Nephron progenitor cell (in vitro differentiated cells): ENCODE measurements at places on chromosomes 12 and 14.

DNA sequence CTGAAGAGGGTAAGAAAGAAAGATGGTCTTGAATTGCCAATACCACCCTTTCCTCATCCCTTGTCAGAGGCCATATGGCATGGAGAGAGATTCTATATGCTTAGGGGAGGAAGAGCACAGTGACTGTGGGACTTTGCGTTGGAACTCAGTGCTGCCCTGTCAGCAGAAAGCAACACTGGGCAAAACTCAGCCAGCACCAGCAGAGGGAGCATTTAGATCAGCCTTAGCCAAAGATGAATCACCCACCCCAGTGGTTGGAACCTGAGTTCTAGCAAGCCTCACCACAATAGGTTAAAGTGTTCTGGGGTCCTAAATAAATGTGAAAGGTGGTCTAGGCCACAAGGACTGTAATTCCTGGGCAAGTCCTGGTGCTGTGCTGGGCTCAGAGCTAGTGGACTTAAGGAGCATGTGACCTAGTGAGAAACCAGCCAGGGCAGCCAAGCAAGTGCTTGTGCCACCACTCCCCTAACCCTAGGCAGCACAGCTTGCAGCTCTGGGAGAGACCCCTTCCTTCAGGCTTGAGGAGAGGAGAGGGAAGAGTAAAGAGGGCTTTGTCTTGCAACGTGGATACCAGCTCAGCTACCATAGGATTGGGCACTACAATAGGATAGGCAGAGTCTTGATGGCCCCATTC, 11.4 kb upstream of the BCAT1 start:
- peak; percentile 42 for DNase-seq

GRCh38 chr12:111775205-111776193, 8.8 kb downstream of the ALDH2 start:
- DNase-seq: peak; percentile 26

DNA sequence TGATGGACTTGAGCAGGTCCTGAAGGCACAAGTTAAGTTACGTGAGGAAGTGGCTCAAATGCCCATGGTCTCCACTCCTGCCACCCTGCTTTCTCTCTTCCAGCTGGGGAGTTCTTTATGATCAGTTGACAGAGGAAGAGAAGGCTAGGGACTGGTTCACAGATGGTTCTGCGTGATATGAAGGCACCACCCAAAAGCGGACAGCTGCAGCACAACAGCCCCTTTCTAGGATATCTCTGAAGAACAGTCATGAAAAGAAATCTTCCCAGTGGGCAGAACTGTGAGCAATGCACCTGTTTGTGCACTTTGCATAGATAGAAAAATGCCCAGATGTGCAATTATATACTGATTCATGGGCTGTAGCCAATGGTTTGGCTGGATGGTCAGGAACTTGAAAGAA, 162.4 kb upstream of the FSCB start:
- DNase-seq: no peak

GRCh38 chr12:23566133-23566532, 383.3 kb downstream of the SOX5 start:
- no peak for DNase-seq

- DNase-seq: no peak
These were observed 133.6 kb downstream of the MED13L start for GRCh38 chr12:116143909-116144308.

GRCh38 chr14:29462772-29463171, 464.9 kb downstream of the PRKD1 start:
- no peak for DNase-seq

DNA sequence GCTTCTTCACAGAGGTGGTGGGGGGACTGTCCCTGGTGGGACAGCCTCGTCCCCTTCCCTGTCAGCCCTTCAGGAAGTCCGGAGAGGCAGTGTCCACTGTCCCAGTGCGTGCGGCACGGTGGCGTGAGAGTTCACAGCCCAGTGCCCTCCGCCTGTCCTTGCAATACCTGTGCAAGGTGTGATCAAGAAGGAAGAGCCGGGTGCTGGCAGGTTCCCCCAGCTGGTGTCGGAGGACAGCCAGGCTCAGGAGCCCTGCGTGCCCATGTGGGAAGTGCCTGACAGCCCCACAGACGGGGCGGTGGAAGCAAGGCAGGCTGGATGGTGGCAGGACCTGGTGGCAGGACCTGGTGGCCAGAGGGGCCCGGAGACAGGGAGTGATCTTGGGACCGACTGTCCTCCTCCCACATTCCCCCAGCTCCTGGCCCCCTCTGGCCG, 16.4 kb downstream of the NOC4L start:
- no peak for DNase-seq

GRCh38 chr14:43449291-43449690, 1057.8 kb downstream of the FSCB start:
- DNase-seq: no peak

DNA sequence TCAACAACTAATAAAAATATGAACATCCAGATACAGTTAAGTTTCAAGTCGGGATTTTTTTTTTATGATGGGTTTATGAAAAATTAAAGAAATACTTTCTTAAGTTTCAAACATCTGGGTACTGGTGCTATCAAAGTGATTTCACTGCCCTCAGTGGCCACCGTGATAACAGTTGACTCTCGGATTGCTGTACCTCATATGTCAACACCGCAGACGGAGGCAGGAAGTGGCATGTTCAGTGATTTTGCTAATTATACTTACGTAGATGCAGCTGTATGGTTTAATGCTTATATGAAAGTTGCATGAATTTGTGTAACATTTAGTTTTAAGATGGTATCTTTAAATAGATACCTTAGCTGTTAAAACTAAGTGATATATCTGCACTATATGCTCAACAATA, 20.8 kb upstream of the FBLN5 start:
- DNase-seq: no peak

GRCh38 chr12:103793512-103794045, 47.5 kb downstream of the NT5DC3 start:
- DNase-seq: no peak

GRCh38 chr12:53825246-53826081, 73.7 kb upstream of the CISTR start:
- DNase-seq: no peak

DNA sequence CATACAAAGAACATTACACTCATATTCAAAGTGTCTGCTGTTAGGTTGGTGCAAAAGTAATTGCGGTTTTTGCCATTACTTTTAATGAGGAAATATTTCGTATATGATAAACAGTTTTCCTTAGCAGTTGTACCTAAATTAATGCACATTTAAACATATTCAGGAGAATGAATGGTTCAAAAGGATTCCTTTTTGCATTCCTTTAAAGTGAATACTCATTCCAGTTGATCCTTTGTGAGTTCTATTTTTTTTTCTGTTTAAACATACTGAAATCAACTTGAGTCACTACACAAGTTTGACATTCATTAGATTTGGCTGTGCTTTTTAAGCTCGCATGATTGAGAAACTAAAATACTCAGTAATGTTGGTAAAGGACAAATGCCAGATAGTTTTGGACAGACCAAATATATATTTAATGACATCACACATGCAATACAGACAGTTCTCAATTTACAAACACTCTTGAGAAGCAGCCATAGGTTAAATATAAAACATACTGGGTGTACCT, 13.8 kb upstream of the SLC38A2 start:
- no peak for DNase-seq

- no peak for DNase-seq
These were observed 62.5 kb downstream of the BICDL1 start for GRCh38 chr12:120051535-120051934.

DNA sequence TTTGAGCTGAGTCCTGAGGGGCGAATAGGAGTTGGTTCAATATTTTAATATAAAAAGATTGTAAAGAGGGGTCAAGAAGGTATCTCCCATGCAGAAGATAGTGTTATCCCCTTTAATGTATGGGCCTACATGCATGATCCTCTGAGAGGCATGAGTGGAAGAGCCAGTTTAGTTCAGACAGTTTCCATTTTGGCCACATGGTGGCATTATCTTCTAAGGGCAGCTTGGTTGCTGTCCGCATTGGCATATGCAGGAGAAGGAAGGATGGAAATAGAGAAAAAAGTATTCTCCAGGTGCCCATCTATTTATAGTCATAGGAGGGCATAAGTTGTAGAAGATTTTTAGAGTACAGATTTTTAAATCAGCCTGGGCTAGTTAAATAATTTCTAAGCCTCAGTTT, 5.4 kb downstream of the SAMD4A start:
- no peak for DNase-seq

- no peak for DNase-seq
These were observed 162.9 kb downstream of the GXYLT1 start for GRCh38 chr12:41981758-41982157.

DNA sequence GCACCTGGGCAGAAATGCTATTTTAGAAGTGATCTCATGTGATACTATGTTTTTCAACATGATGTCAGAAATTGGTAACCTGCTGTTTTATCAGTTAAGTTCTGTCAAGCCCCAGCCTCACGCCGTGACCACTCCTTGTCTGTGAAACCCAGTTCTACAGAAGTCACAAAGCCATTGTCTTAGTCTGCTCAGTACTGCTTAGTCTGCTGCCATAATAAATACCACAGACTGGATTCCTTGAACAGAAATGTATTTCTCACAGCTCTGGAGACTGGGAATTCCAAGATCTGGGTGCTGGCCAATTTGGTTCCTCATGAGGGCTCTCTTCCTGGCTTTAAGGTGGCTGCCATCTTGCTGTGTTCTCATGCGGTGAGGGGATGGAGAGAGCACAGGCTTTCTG, 176.9 kb downstream of the PRKCH start:
- no peak for DNase-seq

DNA sequence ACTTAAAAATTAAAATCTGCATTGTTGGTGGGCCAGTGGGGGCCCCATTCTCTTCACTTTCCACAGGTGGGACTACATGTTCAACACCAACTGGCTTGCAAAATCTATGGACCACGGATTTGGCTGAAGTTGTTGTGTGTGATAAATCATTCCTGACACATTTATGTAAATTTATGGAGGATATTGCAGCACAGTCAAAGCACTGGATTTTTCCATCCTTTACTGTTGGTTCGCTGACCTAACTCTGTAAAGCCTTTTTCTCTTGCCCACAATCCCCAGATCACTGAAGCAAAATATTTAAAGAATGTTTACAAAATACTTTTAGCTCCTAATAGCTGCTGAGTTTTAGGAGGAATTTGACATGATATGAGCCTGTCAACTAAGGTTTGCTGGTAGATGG, 219.7 kb upstream of the PRICKLE1 start:
- no peak for DNase-seq

DNA sequence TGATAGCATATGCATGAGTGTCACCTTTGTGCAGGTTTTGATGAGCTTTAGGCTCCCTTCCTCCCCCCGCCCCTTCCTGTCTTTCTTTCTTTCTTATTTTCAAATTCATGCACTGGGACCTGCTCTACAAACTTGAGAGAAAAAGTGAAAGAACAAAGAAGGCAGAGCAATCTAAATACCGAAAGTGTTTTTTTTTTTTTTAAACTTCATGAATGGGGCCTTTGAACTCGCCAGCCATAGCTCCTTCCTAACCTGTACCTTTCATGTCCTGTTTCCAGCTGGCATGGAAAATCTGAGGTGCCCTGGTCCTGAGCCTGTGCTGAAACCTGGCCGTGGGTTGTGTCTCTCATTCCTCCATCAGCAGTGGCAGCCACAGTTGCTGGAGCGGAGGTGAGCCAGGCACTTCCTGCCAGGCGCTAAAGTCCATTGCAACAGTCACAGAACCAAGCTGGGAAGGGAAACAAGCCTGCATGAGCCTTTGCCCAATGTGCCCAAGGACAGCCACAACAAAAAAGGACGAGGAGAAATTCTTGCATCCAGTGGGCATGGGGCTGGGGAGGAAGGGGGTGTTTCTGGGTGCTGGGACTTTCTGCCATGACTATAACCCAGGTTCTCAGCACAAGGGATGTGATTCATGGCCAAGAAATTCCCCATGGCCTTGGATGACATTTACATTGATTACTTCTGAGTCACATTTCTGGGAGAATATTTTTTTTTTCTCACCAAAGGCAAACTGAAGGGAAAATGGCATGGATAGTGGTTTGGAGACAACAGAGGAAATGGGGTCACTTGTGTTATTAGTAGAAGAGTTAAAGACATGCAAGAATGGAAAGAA, 102.7 kb downstream of the TMEM30B start:
- DNase-seq: no peak

DNA sequence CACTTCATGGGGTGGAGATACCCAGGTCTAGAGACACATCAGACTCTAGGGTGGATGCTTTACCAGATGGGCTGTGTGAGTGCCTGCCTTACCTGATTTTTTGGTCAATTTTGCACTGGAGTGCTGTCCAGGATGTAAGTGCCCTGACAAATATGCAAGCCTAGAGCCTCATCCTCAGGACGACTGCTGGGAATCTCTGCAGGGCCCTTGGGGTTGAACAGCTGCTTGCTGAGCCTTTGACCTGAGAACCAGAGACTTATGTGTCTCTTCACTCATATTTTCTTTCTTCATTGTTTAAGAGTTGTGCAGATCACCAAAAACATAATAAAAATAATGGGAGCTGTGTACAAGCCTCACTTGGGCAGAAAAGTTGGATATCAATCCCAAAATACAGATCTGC, 551.5 kb upstream of the ATP2B1 start:
- no peak for DNase-seq

DNA sequence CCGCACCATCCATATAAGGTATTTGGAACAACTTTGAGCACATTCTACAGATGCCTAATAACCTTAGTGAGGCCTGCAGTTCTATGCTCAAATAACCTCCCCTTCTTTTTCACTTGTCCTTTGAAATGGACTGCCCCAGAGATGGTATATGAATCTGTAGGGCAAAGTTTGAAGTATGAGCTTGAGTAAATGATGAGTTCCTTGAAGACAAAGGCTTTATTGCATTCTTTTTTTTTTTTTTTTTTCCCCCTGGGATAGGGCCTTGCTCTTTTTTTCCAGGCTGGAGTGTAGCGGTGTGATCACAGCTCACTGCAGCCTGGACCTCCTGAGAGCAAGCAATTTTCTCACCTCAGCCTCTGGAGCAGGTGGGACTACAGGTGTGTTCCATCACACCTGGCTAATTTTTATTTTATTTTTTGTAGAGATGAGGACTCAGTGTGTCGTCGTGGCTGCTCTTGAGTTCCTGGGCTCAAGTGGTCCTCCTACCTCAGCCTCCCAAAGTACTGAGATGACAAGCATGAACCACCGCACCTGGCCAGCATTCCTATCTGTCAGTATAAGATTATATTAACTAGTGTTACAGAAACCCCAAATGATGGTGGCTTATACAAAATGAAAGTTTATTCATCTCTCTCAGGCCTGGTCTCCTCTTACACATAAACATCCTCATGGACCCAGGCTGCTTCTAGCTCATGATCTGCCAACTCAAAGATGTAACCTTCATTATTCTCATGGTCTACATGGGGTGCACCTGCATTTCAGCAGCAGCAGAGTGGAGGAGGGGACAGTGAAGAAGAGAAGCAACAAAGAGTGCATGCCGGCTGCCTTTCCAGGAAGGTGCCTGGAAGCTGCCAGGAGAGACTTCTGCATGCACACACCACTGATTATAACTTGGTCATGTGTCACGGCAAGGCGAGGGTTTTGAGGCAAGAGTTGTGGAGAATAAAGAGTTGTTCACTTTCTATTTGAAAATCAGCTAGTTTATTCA, 101.4 kb downstream of the DUSP16 start:
- no peak for DNase-seq

- DNase-seq: no peak
These were observed 17.4 kb upstream of the PYGL start for GRCh38 chr14:50961605-50962221.
